ENCODE measurements at places on chromosomes 12 and 14.
A peak's percentile ranks its signal among the peaks of the same experiment; 100 is the strongest.

- no peaks in the 10 kb centered on the region for H3K36me3 ChIP-seq
- peaks cover 24% of the 10 kb centered on the region for H3K4me1 ChIP-seq
- H3K27ac ChIP-seq, result peak overlapping the region; percentile 72
- no peak overlapping the region for H3K4me3 ChIP-seq
Observed at GRCh38 chr12:96108321-96108720, 72.9 kb upstream of the LTA4H start.

GRCh38 chr14:52917735-52918134 is 33.1 kb downstream of the FERMT2 start:
- peak overlapping the region; percentile 73 for H3K27ac ChIP-seq
- H3K4me3 ChIP-seq, result no peak overlapping the region
- peaks cover 3% of the 10 kb centered on the region for H3K36me3 ChIP-seq
- no peak for DNase-seq
- H3K27me3 ChIP-seq, result no peaks in the 10 kb centered on the region
- peaks cover 58% of the 10 kb centered on the region for H3K4me1 ChIP-seq

GRCh38 chr12:47576289-47576945 is 129.4 kb downstream of the RPAP3 start:
- H3K4me3 ChIP-seq, result no peak overlapping the region
- no peaks in the 10 kb centered on the region for H3K27me3 ChIP-seq
- no peaks in the 10 kb centered on the region for H3K36me3 ChIP-seq
- DNase-seq, result no peak

DNA sequence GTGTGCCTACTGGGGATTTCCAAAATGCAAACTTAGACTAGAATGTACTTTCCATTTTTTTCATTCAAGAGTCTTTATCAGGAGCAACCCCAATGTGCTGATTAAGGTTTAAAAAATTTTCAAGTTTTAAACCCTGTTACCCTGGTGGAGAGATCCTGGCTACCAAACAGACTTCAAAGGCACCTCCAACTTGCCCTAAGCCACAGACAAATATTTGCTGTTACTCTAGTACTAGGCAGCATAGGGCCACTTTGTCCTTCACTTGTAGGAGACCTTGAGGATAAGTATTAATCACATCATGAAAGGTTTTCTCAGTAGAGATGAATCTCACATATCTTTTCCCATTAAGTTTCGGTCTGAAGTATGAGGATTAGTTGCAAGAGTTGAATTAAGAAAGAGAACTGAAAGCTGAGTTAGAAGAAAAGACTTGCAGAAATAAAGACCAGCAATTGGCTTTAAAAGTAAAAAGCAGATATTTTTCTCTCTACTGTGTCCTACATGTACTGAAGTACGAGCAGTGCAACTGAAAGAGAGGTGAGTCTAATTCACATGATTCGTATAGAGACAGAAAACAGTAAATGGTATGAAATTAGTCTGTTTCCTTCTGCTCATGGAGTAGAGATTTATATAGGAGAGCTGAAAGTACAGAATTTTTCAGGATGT is 28.3 kb downstream of the NTN4 start:
- H3K36me3 ChIP-seq, result no peaks in the 10 kb centered on the region
- no peak overlapping the region for H3K4me3 ChIP-seq
- peak overlapping the region; percentile 10 for H3K27ac ChIP-seq
- H3K27me3 ChIP-seq, result no peaks in the 10 kb centered on the region
- peaks cover 10% of the 10 kb centered on the region for H3K4me1 ChIP-seq

GRCh38 chr12:29430716-29431044 is 49.7 kb upstream of the ERGIC2 start:
- no peaks in the 10 kb centered on the region for H3K36me3 ChIP-seq
- no peaks in the 10 kb centered on the region for H3K27me3 ChIP-seq
- no peak overlapping the region for H3K4me3 ChIP-seq

DNA sequence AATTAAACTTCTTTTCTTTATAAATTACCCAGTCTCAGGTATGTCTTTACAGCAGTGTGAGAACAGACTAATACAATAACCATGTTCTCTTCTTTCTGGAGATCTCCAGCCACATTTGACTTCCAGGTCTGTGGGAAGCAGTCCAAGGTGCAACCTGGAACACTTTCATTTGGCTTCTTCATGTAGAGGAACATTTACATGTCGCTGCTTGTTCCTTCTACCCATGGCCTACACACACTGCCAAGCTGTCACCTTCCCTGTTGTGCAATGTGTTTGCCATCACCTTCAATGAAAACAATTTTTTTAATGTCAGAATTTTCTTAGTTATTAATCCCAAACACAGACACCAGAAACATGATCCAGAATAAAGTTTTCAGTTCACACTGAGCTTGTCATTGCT is 104.7 kb downstream of the PRKCH start:
- no peaks in the 10 kb centered on the region for H3K36me3 ChIP-seq
- peaks cover 8% of the 10 kb centered on the region for H3K4me1 ChIP-seq
- no peak for DNase-seq
- no peak overlapping the region for H3K27ac ChIP-seq
- no peaks in the 10 kb centered on the region for H3K27me3 ChIP-seq
- H3K4me3 ChIP-seq, result no peak overlapping the region

- no peak overlapping the region for H3K4me3 ChIP-seq
- no peaks in the 10 kb centered on the region for H3K4me1 ChIP-seq
- DNase-seq, result no peak
- H3K36me3 ChIP-seq, result no peaks in the 10 kb centered on the region
- H3K27ac ChIP-seq, result peak overlapping the region; percentile 24
Observed at GRCh38 chr12:22310275-22310674, 24.2 kb downstream of the ST8SIA1 start.

- no peaks in the 10 kb centered on the region for H3K4me1 ChIP-seq
- DNase-seq, result no peak
- H3K36me3 ChIP-seq, result no peaks in the 10 kb centered on the region
- H3K4me3 ChIP-seq, result no peak overlapping the region
- no peaks in the 10 kb centered on the region for H3K27me3 ChIP-seq
- H3K27ac ChIP-seq, result no peak overlapping the region
Observed at GRCh38 chr12:73445658-73446324, 1091.8 kb upstream of the ATXN7L3B start.

- no peak overlapping the region for H3K4me3 ChIP-seq
- H3K27ac ChIP-seq, result no peak overlapping the region
- no peak for DNase-seq
- H3K36me3 ChIP-seq, result no peaks in the 10 kb centered on the region
- no peaks in the 10 kb centered on the region for H3K27me3 ChIP-seq
Observed at GRCh38 chr14:37641117-37641516, 45.7 kb downstream of the TTC6 start.

DNA sequence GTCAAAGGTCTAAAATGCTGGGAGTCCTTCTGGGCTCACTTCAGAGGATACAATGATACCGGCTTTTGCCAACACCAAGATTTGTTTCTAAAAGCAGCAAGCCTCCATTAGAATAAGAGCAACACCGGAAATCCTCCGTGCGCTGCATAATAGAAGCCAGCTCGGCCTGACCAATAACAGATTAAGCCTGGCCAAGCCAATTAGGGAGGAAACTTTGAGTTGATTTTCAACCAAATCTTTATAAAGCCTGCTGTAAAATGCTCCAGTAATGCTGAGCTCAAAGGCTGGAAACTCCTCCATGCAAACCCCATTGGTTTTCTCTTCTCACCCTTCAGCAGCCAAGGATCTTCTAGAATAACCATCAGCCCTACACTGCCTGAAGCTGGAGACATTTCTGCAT is 150.1 kb downstream of the NTF3 start:
- H3K4me1 ChIP-seq, result peaks cover 12% of the 10 kb centered on the region
- no peaks in the 10 kb centered on the region for H3K27me3 ChIP-seq
- peak; percentile 59 for DNase-seq
- H3K4me3 ChIP-seq, result no peak overlapping the region

- no peaks in the 10 kb centered on the region for H3K27me3 ChIP-seq
- no peaks in the 10 kb centered on the region for H3K36me3 ChIP-seq
- no peak for DNase-seq
- H3K4me1 ChIP-seq, result no peaks in the 10 kb centered on the region
- no peak overlapping the region for H3K27ac ChIP-seq
- H3K4me3 ChIP-seq, result no peak overlapping the region
Observed at GRCh38 chr14:59675394-59675793, 98.8 kb upstream of the CCDC175 start.

- no peaks in the 10 kb centered on the region for H3K27me3 ChIP-seq
- H3K4me1 ChIP-seq, result peaks cover 26% of the 10 kb centered on the region
- no peaks in the 10 kb centered on the region for H3K36me3 ChIP-seq
- no peak overlapping the region for H3K4me3 ChIP-seq
Observed at GRCh38 chr12:19546611-19547162, 107.4 kb downstream of the AEBP2 start.

GRCh38 chr14:33539918-33540357 is 410.9 kb downstream of the EGLN3 start:
- H3K4me3 ChIP-seq, result no peak overlapping the region
- H3K27ac ChIP-seq, result no peak overlapping the region
- DNase-seq, result no peak
- H3K36me3 ChIP-seq, result no peaks in the 10 kb centered on the region
- H3K27me3 ChIP-seq, result no peaks in the 10 kb centered on the region

- no peak for DNase-seq
- H3K4me3 ChIP-seq, result no peak overlapping the region
- H3K27ac ChIP-seq, result no peak overlapping the region
- no peaks in the 10 kb centered on the region for H3K4me1 ChIP-seq
- H3K36me3 ChIP-seq, result no peaks in the 10 kb centered on the region
Observed at GRCh38 chr12:102396276-102396675, 84.1 kb downstream of the IGF1 start.

DNA sequence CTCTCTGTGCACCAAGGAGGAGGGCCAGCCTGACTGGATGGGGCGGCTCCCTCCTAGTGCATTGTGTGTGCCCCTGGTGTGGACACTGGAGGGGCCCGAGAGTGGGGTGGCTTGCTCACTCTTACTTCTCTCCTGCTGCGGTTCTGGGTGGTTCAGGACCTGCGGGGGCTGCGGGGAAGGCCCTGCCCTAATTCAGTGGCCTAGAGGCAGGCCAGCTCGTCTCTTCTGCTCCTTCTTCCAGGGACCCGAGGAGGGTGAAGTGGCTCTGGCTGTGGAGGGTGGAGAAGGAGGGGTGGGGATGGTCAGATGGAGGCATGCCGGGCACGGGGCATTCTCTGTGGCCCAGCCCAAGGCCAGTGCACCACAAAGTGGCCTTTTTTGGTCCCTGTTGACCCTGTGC is 87.1 kb downstream of the BEGAIN start:
- no peaks in the 10 kb centered on the region for H3K27me3 ChIP-seq
- H3K27ac ChIP-seq, result no peak overlapping the region
- no peaks in the 10 kb centered on the region for H3K4me1 ChIP-seq
- no peaks in the 10 kb centered on the region for H3K36me3 ChIP-seq

GRCh38 chr12:16165506-16165905 is 112.0 kb downstream of the SLC15A5 start:
- DNase-seq, result no peak
- no peak overlapping the region for H3K4me3 ChIP-seq
- no peaks in the 10 kb centered on the region for H3K27me3 ChIP-seq
- H3K4me1 ChIP-seq, result no peaks in the 10 kb centered on the region
- no peaks in the 10 kb centered on the region for H3K36me3 ChIP-seq

DNA sequence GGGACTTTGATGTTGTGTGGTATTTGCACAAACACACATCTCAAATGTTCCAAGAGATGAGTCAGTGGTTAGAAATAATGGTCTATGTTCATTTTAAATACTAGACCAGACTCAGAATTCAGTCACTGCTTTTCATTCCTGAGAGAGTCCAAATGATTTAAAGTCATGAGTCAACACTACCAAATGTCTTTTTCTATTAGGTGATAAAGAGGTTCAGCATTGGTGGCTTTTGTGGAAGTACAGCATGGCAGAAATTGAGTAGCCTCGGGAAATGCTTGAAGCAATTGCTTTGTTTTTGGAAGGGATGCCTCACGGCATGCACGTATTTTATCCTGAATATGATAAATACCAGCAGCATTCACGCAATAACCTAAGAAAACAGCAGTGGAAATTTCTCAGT is 115.7 kb downstream of the DIO2 start:
- H3K27ac ChIP-seq, result no peak overlapping the region
- no peaks in the 10 kb centered on the region for H3K4me1 ChIP-seq
- no peaks in the 10 kb centered on the region for H3K36me3 ChIP-seq
- no peaks in the 10 kb centered on the region for H3K27me3 ChIP-seq

Measured in heart left ventricle (tissue), 16 donors.